ENCODE measurements at places on chromosomes 6 and 20.

GRCh38 chr6:116974526-116975316 lies 97.7 kb downstream of the RFX6 start:
- no peak for DNase-seq

DNA sequence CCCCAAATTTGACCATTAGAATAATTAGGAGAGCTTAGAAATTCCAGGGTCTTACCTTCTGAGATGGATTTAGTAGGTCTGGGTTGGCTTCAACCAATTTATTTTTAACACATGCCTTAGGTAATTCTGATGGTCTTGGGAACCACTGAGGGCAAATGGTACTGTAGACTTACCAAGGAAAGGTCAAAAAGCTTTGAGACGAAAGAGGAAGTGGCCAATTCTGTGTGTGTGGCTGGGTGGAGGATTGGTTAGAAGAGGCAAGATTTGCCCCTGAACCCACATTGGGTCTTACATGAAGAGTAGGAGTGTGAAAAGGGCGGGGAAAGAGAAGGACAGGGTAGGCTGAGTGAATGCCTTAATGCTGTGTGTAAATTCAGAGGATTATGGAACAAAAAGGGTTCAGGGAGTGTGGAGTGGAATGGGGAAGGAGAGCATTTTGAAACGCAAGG lies 2.7 kb downstream of the ITCH start:
- DNase-seq, result no peak

DNA sequence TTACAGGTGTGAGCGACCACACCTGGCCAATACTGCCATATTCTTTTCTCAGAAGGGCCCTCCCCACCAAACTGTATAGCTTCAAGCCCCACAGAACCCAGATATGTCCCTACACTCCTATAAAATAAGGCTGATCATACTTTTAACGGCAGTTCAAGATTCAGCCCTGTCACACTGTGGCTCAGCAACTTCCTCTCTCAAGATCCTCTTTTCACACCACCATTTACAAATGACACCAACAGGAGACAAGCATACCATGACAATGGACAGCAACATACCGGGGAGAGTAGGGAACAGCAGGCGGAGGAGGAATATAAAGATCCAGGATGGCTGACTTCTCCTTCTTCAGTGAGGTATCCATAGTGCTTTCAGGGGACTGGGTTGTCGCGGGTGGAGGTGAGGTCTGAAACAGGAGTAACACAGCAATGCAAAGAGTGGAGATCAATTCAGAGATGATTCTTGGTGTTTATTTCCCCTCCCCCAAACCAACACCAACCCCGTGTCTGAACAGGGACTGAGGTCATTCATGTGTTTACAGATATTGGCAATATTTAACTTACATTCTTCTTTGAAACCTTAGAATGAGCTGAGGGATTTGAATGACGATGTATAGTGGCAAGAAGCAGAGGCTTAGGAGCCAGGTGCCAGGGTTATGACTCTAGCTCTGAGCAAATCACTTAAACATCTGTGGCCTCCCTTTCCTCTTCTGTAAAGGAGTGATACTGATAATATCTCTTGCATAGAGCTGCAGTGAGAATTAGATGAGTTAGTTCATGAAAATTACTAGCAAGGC lies 57.6 kb upstream of the IPCEF1 start:
- peak; percentile 17 for DNase-seq

DNA sequence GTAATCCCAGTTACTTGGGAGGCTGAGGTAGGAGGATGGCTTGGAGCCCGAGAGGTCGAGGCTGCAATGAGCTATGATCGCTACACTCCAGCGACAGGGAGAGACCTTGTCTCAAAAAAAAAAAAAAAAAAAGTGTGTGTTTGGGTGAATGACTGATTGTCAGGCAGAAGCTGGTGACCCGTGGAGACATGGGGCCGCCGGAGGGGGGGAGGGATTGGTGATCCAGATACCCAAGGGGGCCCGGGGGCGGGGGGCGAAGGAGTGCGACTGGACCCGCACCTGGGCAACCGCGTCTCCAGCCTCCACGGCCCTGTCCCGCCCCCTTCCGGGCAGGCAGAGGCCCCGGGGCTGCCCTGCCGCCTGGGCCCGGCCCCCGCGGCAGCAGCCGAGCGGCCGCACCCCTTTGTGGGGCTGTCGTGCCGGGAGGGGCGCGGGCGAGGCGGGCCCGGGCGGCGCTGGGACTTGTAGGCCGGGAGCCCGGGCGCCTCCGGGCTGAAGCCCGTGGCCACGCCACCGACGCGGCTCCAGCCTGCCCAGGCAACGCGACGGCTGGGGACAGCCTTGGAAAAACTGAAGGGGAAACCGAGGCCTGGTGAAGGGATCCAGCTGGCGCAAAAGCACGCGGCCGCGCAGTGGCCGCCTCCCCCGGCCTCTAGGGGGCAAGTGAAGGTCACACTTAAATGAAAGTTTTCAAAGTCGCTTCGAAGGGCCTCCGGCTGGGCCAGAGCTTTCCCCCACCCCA lies 2.1 kb upstream of the RBM38 start:
- peak; percentile 18 for DNase-seq

DNA sequence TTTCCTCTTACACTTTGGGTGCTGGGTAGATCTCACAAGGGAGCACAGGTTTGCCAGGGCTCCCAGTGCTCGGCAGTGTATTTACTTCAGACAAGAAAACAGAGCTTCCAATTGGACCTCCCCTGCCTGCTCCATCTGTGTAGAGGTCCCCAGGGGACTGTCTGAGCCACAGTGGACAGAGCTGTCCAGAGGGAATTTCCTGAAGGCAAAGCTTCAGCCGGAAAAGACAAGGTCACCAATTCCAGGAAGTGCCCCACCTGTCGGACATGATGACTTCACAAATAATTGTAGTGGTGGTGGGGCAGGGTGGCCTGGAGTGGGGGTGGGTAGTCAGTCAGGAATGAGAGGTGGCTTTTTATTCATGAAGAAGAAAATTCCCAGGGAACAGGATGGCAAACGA lies 18.6 kb downstream of the ADGRF5 start:
- no peak for DNase-seq

DNA sequence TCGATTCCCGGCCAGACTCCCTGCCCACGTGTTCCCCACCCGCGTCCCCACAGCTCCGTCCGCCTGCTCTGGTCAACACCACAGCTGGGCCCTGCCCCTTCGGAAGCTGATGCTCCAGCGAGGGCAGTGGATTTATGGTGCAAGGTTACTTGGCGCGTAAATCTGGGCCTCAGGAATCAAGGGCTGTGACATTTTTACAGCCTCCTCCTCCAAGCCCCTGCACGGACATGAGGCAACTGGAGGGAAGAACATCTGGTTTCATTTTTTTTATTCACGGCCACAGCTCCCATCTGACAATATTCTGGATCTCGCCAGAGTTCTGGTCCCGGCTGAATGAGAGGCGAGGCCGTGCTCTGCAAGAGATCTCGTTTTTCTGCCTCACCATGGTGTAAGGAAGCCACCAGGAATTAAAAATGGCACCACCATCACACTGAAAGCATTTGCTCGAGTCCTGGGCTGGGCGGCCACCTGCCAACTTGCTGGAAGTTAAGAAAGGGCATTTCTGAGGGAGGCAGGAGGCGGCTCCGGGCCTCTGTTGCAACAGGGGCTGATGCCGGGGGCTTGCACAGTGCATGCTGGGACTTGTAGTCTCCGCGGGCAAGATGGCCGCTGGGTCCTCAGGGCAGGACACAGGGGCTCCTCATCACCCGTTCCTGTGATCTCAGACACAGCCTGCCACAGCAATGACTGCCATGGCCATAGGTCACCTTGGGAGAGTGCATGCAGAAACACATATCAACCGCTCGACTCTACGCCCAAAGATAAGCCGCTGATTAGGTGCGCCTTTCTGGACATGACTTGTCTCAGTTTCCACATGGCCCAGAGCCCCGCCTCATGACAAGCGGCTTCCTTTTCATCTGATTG lies 148.5 kb downstream of the LY86 start:
- DNase-seq, result peak; percentile 48

DNA sequence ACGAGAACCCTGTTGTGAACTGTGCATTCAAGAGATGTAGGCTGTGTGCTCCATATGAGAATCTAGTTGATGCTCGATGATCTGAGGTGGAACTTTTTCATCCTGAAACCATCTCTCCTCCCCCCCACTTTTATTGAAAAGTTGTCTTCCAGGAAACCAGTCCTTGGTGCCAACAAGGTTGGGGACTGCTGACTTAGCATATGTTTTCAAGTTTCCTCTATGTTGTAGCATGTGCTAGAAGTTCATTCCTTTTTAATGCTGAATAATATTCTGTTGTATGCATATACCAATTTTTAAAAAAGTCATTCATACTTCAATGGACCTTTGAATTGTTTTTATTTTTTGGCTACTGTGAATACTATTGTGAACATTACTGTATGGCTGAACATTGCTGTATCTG lies 27.2 kb downstream of the CARMIL1 start:
- no peak for DNase-seq

GRCh38 chr6:29557320-29557719 lies 2.2 kb downstream of the UBD start:
- no peak for DNase-seq

- DNase-seq, result no peak
Measured at GRCh38 chr6:105874835-105875626, 211.1 kb upstream of the PRDM1 start.

GRCh38 chr20:34986311-34987287 lies 30.9 kb downstream of the MYH7B start:
- no peak for DNase-seq

GRCh38 chr6:169805242-169805838 lies 53.9 kb downstream of the ERMARD start:
- DNase-seq, result no peak

- DNase-seq, result no peak
Measured at GRCh38 chr20:11496380-11496779, 421.3 kb upstream of the BTBD3 start.

GRCh38 chr20:31712564-31713311 lies 9.9 kb downstream of the BCL2L1 start:
- peak; percentile 71 for DNase-seq
